Panc1 (cell line): ENCODE measurements at places on chromosomes 7 and 10.
A peak's percentile ranks its signal among the peaks of the same experiment; 100 is the strongest.

DNA sequence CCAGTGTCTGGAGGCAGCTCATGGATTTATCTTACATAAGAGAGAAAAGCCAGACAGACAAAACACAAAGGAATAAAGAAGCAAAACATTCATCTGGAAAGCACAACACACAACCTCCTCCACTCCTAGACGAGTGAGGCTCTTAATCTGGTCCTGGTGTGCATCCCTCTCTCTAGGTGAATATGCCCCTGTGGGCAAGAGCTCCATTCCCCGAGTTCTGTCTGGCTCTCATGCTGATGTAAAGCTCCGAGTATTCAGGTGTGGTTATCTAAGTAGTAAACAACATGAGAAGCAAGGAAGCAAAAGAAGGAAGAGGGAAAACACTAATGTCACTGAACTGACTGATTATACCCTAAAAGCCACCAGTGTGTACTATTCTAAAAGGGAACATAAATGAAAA lies 47.9 kb upstream of the FEZF1 start:
- DNase-seq = no peak

DNA sequence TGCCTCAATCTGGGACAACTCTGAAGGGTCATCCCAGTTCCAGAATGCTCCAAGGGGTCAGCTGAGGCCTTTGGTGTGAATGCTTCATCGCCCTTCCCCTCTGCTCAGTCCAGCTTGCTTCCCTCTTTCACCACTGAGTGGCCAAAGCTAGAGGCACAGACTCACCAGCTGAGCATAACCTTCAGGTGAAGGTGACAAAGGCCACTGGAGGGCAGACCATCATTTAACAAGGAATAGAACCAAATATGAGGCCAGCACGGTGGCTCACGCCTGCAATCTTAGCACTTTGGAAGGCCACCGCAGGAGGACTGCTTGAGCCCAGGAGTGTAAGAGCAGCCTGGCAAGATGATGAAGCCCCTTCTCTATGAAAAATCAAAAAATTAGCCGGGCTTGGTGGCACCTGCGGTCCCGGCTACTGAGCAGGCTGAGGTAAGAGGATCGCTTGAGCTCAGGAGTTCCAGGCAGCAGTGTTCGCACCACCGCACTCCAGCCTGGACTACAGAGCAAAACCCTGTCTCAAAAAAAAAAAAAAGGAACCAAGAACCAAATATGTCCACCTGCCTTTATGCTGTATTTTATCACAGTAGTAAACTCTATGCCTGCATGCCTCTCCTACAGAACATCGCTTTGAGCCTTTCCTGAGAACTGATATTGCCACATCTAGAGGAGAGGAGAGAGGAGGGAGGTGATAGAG lies 13.4 kb downstream of the PRKAG2 start:
- no peak for DNase-seq

DNA sequence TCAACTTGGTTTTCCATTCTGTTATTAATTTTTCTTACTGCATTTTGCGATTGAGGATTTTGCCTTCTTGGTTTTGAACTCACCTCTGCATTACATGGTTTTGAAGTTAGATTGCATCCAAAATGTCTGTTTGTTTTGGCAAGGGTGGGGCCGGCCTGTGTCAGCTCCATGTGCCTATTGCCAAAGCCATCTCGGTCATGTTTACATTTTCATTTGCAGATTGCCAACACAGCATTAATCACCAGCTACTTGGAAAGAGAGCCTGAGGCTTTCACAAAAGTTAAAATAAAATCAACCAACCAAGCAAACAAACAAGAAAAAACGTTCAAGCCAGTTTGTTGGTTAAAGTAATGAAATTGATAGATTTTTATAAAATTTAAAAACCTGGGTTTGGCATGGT lies 695.8 kb downstream of the TYW1 start:
- peak; percentile 22 for DNase-seq

DNA sequence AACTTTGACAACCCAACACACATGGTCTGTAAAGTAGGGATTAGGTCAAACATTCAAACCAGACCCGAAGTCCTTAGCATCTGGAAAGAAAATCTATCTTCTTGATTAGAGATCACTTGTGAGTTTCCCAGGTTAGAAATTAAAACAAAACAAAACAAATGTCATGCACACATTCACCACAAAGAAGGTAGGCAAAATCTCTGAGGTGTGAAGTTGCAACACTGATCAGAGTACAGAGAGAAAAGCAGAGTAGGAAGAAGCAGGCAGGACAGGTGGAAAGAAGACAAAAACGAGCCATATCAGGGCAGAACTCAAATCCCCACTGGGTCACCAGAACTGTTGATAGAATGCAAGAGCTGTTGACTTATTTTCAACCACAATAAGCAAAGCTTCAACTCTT lies 102.8 kb upstream of the THSD7A start:
- no peak for DNase-seq

- no peak for DNase-seq
These were observed 26.4 kb downstream of the GRK5 start for GRCh38 chr10:119233821-119234220.

DNA sequence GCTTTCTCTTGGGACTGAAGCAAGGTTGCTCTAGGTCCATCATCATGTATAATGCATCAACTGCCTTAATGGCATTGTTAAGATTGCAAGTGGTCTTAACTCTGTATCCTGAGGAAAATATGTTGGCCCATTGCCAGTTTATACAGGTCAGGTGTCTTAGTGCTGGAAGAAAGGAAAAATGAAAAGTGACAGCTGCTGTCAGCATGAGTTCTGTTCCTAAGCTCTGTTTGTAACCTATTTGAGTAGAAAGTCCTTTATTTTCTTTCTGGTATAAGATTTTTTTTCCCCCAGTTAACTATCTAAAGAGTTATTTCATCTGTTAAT lies 127.2 kb downstream of the SRI start:
- no peak for DNase-seq

DNA sequence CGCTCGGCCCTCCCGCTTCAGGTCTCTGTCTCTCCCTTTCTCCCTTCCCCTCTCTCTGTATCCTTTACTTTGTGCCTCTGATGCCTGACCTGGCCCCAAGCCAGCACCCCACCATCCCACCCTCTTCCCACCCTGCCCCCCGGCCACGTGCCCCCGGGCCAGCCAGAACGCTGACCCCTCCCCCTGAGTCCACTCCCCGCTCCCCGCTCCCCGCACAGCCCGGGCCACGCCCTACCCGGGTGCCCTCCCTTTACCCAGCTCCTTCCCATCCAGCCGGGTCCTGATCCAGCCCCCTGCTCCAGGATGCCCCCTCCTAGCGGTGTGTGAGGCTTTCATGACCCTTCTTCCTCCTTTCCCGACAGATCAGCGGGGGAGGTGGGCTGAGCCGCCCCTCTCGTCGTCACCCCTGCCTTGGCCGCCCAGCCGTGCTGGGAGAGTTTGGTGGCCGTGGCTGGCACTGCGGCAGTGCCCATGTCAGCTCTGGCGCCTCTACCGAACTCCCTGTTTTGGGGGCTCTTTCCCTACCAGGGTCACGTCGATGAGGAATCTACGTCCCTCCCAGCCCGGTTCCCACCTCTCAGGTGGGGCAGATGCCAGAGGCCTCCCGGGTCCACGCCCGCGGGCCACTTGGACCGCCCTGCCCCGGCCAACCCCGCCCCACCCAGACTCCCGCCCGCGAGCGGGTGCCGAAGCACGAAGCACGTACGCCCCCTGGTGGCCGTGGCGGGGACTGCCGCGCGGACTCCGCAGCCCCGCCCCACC lies 127.4 kb downstream of the UBE2H start:
- peak; percentile 62 for DNase-seq

GRCh38 chr7:1993776-1994740 lies 238.7 kb downstream of the MAD1L1 start:
- DNase-seq = no peak

- DNase-seq = no peak
These were observed 180.7 kb downstream of the EVX1 start for GRCh38 chr7:27423290-27423689.

- no peak for DNase-seq
These were observed 42.2 kb downstream of the SNX13 start for GRCh38 chr7:17898111-17898510.

DNA sequence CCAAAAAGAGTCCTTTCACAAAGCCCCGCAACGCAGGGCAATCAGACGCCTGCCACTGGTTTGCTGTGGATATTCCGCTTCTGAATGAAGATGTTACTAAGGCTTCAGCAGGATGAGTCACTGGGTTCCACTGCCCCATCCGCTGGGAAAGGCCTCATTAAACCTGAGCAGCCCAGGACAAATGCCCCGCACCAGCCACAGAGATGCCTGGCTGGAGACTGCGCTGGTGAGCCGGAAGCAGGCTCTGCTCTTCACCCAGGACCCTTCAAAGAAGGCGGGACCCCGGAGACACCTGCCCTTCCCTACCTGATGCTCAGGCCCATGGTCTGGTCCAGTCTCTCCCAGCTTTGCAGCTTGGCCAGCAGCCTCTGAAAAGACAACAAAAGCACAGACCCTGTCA lies 19.8 kb downstream of the MAD1L1 start:
- DNase-seq = no peak

DNA sequence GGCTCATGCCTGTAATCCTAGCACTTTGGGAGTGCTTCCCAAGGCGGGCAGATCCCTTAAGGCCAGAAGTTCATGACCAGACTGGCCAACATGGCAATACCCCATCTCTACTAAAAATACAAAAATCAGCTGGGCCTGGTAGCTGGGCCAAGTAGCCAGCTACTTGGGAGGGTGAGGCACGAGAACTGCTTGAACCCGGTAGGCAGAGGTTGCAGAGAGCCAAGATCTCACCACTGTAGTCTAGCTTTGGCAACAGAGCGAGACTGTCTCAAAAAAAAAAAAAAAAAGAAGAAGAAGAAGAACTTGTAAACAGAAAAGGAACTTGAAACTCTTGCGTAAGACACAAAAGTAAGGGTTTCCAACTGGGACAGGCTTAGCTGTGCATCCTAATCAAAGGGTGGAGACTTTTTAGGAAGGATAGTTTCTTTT lies 5.6 kb upstream of the IFIT2 start:
- DNase-seq = no peak

DNA sequence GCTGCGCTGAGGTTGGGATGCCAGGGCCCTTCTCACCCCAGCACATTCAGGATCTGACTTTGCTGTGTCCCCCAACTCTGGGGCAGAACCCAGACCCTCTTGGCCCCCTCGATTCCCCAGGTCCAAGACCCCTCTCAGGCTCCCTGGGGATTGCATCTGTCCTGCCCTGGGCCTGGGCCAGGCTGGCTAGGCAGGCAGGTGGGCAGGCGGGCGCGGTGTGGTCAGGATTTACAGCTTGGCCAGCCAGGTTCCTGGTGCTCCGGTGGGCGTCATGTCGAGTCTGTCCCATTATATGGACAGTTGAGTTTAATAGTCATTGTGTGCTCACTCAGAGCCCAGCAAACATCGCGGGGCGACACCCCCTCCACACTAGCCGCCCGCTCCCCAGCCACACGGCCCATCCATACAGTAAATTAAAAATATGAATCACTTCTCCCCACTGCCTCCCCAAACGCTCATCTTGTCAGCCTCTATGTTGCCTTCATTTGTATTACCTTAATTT lies 23.5 kb downstream of the POLL start:
- DNase-seq = no peak

- DNase-seq = no peak
These were observed 243.9 kb downstream of the REEP3 start for GRCh38 chr10:63765126-63765525.

- peak; percentile 27 for DNase-seq
These were observed 18.8 kb upstream of the ABCB5 start for GRCh38 chr7:20596653-20597052.

- no peak for DNase-seq
These were observed 25.2 kb downstream of the IQCE start for GRCh38 chr7:2583798-2584580.

DNA sequence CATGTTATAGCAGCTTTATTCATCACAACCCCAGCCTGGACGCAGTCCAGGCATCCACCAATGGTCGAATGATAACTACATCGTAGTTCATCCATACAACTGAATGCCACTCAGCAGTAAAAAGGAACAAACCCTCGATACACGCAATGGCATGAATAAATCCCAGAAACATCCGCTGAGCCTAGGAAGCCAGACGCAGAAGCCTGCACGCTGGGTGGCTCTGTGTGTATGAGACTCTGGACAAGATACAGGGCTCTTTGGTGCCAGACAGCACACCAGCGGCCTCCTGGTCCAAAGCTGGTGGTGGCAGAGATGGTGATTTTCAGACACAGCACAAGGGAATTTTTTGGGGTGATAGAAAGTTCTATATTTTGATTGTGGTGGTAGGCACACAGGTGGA lies 10.0 kb upstream of the CRYGN start:
- no peak for DNase-seq

DNA sequence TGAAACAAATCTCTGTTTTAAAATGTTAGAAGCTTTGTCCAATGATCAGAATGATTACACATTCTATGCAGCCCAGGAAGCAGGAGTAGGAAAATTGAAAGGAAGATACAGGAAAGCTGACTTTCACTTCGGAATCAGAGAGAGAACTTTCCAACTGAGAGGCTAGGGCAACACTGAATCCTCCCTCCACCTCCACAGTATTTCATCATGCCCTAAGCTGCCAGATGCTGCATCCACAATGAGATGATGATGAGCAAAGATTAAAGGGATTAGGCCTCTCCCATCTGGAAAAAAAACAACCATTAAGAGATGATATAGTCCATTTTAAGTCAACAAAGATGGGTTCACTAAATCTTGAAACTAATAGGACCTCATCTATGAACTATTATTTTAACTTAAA lies 215.6 kb downstream of the GPR37 start:
- no peak for DNase-seq

DNA sequence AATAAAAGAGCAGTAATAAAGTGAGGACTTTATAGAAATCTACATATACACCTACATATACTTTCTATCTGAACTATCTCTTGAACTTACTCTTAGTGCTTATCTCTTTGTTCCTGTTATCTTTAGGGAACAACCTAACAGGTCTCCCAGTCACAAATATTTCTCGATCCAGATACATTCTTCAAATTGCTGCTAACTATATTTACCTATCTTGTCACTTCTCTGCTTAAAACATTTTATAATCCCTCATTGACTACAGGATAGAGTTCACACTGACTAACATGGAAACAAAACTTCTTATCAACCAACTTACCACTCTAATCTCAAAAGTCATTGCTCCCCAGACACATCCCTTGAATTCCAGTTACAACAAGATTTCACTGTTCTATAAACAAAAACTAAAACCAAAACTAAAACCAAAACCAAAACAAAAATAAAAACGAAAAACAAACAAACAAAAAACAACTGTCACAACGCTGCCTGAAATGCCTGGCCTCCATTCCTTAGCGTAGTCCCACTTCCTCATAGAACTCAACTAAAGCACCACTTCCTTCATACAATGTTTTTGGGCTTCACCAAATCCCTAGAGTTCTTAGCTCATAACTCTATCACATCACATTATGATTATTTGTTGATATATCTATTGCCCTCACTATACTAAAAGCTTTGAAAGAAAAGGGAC lies 134.7 kb downstream of the SEMA3D start:
- DNase-seq = no peak

DNA sequence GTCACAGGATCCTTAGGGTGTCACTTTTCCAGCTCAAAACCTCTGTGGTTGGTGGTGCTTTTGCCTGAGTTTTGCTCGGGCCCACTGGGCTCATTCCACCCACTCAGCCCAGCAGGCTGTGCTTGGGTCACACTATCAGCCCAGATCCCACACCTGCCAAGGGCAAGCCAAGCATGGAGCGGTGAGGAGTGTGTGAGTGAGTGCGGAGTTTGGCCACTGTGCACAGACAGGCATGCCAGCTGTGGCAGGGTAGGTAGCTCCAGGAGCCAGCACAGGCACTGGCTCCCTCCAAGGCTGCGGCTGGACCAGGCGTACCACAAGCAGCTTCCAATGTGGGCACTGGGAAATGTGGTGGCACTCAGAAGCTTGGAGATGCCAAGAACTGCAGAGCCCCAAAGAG lies 43.9 kb upstream of the TECTB start:
- DNase-seq = no peak

GRCh38 chr7:94178230-94178629 lies 174.1 kb upstream of the BET1 start:
- no peak for DNase-seq

- no peak for DNase-seq
These were observed 190.2 kb downstream of the RAMP3 start for GRCh38 chr7:45347804-45348203.
